ENCODE measurements at places on chromosomes 4 and X.

DNA sequence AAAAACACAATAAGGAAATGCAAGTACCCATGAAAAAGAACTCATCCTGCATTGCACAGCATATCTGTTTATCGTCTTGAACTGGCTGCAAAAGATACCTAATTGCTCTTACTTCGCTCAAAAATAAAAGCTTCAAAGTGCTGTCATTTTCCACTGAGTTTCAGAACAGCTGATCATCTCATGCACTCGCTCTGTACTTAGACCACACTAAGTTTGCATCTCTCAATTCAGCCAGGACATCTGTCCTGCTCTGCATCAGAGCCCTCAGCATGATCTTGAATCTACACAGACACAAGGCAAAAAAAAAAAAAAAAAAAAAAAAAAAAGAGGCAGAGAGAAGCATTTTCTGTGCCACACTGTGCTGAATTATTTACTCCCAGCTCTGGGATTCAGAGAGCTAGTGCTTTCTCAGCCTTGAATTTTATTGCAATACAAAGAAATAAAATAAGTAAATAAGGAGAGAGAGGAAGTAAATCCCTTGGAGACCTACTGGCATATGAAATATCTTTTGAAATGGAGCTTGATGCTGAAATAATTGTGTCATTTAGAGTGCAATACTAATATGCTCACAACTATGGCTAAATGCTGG, 81.3 kb downstream of the PPP1R2C start:
- DNase-seq = no peak

DNA sequence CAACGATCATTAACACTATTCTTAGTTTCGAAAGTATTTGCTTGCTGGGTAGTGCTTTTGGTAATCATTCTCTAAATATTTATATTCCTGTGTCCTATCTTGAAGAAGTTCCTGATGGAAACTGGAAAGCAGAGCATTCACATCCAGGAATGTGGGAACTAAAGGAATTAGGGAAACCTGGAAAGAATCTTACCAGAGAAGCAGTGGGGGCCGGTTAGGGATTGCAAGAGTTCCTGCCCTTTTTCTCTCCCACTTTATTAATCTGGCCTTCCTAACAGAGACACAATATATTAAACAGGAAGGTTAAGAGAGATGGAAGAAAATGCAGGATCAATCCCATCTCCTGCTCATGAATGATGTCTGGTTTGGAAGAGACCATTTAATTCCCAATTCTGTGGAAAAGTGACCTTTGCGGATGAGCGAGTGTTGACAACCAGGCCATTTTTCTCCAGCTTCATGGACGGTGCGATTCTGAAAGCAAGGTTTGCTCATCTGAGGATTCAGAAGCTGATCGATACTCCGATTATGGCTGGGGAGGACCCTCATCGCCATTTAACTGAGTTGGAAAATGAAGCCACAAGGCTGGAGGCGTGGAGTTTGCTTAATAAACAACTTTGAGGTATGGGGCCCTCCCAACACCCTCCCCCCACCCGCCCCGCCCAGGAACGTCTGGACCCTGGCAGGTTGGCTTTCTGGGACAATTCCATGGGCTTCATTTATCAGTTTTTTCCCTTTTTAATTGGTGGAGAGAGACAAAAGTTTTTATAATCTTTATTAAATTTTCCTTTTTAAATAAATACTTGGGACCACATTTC, 52.3 kb downstream of the C4orf51 start:
- DNase-seq = no peak

GRCh38 chr4:158597879-158598596, 73.6 kb downstream of the C4orf46 start:
- DNase-seq = no peak

GRCh38 chr4:76526585-76526990, 91.6 kb downstream of the SHROOM3 start:
- DNase-seq = no peak

DNA sequence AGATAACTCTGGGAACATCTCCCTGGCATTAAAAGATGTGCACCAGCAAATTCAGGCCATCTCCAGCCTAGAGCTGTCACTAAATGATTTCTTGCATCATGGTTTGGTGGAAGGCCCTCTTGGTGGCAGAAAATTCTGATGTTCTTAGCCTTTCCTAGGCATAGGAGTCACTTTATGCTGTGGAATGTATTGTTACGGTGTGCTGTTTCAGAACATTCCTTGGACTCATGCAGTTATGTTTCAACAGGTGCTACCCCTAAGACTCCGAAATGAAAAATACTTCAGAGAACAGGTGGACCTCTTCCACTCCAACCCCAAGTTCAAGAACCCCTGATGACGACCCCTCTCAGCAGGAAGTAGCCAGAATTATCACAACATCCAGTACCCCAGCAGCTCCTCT, 20.3 kb upstream of the PAPSS1 start:
- no peak for DNase-seq

DNA sequence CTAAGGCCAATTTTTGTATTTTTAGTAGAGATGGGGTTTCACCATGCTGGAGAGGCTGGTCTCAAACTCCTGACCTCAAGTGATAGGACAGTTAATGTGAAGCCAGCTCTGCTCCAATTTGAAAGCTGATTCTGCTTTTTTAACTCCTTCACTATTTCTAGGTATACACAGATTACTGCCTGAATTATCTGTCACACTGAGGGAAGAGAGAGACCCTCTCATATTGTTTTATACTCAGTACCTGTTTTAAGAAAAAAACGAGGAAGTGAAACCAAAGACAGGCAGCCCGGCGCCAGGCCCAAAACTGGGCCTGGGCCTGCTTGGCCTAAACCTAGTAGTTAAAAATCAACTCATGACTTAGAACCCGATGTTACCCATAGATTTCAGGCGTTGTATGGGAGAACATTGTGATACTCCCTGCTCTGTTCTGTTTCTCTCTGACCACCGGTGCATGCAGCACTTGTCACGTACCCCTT, 1601.5 kb upstream of the PCDH10 start:
- no peak for DNase-seq

DNA sequence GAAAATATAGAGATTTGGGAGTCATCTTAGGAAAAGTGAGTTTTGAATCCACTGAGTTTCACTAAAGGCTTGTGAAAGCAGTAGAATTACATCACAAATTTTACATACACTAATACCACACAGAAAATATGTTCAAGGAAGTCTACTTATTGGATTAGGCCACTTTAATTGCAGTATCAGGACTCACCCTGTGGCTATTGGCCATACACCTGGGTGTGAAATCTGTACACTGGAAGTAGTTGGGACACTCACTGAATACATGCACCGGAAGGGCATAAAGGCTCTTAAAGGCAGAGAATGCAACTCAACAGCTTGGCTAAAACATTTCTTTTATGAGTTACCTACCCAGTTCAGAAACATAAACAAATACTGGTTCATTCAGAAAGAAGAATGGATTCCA, 19.8 kb downstream of the MAOB start:
- DNase-seq = no peak

GRCh38 chrX:36336751-36337150, 417.2 kb downstream of the CFAP47 start:
- no peak for DNase-seq

DNA sequence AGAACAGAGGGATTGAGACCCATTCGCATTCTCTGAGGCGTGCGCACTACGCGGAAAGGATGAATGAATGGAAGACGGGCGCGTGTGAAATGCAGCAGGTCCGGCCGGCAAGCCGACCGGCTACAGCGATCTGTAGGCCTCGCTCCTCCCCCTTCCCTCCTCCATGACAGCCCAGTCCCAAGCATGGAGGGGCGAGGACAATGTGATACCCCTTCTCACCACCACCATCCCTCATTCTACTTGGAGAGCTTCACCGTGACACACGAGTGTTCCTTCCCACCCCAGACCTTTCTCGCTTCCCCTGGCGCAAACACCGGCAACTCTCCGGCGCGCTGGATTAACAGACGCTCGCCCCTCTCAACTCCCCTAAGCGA, 815 bp downstream of the EIF4E start:
- DNase-seq = no peak

GRCh38 chr4:112589206-112589605, 47.5 kb downstream of the ZGRF1 start:
- no peak for DNase-seq

DNA sequence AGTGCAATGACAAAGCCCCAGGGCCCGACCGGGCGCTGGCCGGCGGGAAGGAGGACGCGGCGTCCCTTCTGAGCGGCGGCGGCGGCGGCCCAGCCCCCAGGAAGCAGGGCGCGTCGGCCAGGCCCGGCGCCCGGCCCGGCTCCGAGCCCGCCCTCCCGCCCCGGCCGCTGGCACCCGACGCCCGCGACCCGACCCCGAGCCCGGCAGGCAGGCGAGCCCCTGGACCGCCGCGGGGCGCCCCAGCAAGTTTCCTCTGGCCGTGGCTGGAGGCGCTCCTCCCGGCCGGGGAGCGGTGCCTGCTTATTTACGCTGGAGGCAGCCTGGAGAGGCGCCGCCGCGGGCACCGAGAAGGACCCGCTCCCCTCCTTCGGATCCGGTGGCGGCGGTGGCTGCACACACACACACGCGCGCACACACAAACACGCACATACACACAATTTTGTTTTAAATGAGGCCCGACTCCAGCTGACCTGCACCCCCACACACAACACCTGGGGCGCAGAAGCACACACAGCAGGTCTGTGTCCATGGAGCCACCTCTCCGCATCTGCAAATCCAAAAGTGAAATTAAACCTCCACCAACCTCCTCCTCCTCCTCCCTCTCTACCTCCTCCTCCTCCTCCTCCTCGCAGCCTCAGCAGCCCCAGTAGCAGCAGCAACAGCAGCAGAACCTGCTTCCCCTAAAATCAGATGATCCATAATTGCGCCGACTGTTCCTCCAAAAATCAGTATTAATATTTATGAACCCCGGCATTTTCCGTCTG, 669 bp downstream of the IRF2 start:
- DNase-seq = no peak

- DNase-seq = no peak
Measured at GRCh38 chr4:106365613-106366012, 3.0 kb downstream of the GIMD1 start.

- DNase-seq = no peak
Measured at GRCh38 chrX:68838571-68838910, 9.7 kb downstream of the EFNB1 start.

DNA sequence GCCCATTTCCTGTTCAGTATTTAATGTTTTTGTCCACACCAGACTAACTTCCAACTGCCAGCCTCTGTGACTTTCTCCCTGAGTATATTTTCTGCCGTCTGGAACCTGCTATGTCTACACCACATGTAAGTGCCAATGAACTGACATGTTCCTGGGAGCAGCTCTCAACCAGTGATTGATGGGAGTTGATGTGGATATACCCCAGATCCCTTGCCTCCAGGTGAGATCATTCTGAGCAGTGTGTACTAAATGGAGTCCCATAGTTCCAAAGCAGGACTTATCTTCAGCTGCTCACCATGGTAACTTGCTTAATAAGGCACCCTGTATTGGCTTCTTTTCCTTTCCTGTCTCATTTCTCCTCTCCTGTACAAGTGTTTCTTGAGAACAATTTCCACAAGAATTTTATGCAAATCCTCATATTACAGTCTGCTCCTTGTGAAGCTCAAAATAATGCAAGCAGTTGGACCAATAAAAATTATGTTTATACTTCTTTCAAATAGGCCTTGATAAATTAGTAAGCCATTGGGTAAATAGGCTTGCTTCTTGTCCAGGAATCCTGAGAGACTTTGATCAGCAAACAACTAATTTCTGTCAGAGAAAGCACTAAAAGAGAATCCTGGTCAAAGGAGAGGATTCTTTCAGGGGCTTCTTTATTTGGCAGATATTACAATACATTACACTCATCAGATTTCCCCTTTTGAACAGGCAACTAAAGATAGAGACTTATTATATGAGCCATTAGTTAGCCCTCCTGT, 911.7 kb upstream of the NDST4 start:
- DNase-seq = no peak

DNA sequence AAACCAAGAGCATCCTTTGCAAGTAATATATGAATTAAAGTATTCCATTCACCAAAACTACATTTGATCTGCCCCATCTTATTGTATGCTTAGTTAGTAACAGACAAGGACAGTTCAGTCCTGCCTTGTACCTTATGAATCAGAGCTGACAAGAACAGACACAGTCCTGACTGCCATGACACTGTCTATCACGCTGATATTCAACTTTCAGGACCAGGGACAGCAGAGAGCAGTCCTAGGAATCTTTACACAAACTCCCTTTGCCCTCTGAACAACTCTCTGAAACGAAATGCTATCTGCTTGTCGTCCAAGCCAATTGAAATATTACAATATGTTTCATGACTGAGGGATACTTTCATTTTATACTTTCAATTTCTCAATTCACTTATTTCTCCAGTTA, 268.6 kb upstream of the VCX start:
- no peak for DNase-seq

- no peak for DNase-seq
Measured at GRCh38 chr4:87410157-87410556, 12.2 kb upstream of the NUDT9 start.

- no peak for DNase-seq
Measured at GRCh38 chr4:78292341-78292740, 235.2 kb downstream of the FRAS1 start.

- DNase-seq = no peak
Measured at GRCh38 chrX:53324803-53325202, 43.4 kb upstream of the IQSEC2 start.

DNA sequence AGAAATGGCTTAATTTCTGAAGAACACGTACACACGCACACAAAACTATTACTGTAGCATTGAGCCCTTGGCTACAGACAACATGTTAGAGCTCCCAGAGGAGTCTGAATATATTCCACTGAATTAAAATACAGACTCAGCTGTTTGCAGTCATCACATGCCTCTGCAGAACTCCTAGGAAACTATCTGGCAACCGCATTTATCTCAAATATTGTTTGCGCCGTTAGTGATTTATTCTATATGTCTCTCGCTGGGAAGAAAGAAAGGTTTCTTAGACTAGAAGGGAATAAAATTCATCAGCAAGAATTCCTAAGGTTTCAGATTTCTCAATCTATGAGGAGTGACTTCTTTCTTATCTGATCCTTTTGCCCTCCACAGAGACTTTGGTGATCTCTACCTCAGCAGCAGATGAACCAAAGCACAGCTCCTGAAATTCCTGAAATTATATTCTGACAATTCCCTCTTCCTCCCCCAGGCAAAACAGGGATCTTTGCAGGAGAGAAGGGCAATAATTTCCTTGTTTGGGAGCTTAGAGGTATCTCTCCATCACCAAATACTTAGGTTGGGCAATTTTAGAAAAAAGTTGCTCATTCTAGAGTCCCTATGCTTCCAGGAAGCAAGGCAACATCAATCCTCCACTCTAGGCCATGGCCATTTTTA, 199.2 kb downstream of the APBB2 start:
- no peak for DNase-seq

DNA sequence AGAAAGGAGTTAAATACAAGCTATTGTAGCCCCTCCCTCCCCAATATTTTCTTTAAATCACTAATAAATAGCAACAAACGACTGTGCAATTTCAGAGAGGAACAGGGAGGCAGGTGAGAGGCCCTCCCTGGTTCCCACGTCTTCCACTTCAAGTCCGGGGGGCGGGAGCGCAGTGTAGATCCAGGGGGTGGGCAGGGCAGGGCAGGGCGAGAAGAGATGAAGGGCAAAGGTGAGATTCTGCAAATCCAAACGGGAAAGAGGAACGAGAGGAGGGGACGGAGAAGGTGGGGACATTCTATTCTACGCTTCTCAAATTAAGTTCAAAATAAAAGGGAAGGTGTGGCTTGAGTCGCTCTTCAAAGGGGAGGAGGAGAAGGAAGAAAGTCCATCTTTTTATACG, 6.8 kb downstream of the NKX6-1 start:
- no peak for DNase-seq

- DNase-seq = no peak
Measured at GRCh38 chrX:152873361-152873760, 24.5 kb upstream of the ZNF185 start.
